NCI-H526 (cell line): ENCODE measurements at places on chromosomes 16 and 17.

- no peak for DNase-seq
Measured at GRCh38 chr16:1308036-1308976, 1.1 kb upstream of the UBE2I start.

DNA sequence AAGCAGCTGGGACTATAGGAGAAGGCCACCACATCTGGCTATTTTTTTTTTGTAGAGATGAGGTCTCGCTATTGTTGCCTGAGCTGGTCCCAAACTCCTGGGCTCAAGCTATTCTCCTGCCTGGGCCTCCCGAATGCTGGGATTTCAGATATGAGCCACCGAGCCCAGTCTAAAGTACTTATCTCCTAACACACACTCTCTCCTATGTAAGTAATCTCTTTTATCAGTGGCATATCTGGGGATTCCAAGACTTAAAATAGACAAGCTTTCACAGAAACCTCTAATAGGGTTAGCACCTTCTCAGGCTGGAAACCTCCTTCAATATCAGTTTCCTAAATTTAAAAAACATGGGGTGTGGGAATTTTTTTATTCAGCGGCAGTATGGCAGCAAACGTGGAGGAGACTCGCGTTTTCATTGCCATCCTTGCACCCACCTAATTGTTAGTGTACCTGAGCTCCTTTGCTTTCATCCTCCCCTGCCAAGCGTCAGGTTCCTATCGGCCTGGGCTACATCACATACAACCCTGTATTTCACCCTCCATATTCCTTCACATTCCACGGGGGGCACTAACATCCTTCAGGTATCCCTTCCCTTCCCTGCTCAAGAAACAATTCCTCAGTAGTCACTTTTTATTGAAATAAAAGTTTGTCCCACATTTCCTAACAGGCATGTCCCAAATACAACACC lies 1.1 kb downstream of the EZH1 start:
- DNase-seq: no peak

- DNase-seq: no peak
Measured at GRCh38 chr17:2136241-2136640, 81.3 kb downstream of the HIC1 start.

DNA sequence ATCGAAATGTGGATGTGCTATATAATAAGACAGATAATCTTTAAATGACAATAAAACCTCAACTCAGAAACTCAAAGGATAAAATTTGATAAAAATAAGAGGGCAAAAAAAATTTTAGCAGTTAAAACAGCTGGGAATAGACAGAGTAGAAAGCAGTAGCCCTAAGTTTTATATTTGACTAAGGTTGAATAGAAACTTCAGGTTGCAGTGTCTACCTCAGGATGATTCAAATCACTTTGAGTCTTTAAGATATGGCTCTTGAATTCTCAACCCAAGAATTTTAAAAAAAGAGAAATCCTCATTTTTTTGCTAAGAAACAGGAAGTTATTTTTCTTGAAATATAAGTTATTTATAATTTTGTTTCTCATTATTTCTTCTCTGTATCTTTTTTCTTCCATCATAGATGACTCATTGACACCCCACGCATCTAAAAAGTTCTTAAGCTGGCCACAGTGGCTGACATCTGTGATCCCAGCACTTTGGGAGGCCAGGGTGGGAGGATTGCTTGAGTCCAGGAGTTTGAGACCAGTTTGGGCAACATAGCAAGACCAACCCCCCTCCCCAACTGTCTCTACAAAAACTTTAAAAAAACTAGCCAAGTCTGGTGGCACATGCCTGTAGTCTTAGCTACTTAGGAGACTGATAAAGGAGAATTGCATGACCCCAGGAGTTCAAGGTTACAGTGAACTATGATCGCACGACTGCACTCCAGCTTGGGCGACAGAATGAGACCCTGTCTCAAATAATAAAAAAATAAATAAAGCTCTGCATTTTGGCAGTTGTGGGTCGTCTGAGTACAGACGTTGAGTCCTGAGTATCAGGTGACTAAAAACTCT lies 23.9 kb downstream of the NFAT5 start:
- no peak for DNase-seq

GRCh38 chr17:77741109-77741508 lies 217.4 kb upstream of the TNRC6C start:
- DNase-seq: peak; percentile 47

DNA sequence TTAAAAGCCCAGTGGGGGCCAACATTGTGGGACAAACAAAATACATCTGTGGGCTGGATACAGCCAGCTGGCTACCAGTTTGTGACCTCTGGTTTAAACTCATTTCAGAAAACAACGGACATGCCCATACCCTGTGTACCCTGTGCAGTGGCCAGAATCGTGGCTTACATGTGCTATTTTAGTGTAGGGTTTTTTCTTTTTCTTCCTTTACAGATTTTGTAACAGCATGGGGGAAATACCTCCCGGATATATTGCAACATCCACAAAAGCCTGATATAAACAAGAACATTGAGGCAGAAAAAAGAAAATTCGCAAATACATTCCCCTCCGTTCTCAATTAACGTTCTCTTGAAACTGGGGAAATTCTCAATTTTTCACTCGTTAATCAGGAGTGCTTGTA lies 7.3 kb downstream of the HS3ST4 start:
- no peak for DNase-seq

- DNase-seq: no peak
Measured at GRCh38 chr17:40095944-40096791, 4.2 kb downstream of the NR1D1 start.

GRCh38 chr17:63634163-63634562 lies 11.9 kb downstream of the MAP3K3 start:
- DNase-seq: no peak

GRCh38 chr17:10186771-10187410 lies 11.5 kb downstream of the GAS7 start:
- DNase-seq: no peak

GRCh38 chr17:2442166-2442565 lies 41.3 kb upstream of the MNT start:
- DNase-seq: no peak
